HFFc6 (cell line): ENCODE measurements at places on chromosomes 1 and 21.
A peak's percentile ranks its signal among the peaks of the same experiment; 100 is the strongest.

DNA sequence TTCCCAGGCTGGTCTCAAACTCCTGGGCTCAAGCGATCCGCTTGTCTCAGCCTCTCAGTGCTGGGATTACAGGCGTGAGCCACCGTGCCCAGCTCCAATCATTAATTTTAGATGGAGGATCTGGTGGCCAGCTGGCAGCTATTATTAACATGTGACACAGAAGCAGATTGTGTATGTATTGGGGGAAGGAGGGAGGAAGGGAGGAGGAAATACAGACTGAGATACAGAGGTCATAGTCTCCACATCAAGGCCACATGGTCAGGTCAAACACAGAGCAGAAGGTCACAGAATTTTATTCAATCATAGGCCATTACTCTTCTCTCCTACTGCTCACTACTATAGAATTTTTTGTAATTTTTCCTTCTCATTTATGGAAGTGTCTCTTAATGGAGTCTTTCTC is 57.9 kb upstream of the ADORA3 start:
- DNase-seq, result no peak

DNA sequence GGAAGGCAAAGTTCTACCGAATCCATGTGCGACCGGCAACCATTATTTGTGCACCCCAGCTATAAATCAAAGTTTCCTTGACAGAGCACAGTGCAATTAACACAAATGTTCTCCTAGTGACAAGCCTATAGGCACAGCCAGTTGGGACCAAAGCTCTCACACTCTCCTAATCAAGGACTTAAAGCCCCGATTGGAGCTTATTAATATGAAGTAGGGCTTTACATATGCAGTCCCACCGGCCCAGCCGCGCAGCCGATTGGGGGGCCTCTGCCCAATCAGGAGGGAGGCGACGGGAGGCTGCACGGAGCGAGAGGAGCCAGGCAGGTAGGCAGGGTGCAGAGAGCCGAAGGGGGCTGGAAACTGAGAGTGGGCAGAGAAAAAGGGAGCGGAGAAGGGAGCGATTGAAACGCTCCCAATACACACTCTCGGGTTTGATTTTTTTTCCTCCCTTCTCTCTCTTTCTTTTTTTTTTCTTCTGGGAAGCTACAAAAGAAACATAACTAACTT is at the start of gene ESRRG:
TSS of gene ESRRG (minus strand) at position 156 of the 507 bp plus-strand sequence. CDS start at position 26, 130 bp downstream.
- no peak for DNase-seq

DNA sequence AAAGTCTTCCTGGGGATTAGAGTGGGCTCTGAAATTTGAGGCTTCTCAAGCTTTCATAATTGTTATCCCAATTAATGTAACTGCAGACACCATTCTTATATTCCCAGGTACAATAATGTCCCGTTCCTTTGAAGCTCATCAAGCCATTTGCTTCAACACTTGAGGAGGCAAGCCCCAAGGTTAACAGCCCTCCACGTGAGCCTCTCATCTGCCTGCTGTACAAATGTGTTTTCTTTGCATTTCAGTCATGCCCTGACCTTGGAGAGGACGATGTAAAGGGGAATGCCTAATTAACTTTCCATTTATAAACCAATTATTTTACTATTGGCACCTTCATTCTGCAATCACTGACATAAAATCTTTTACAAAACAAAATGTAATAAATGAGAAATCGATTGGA is 106.3 kb downstream of the SETD4 start:
- DNase-seq, result no peak

- DNase-seq, result no peak
Observed at GRCh38 chr1:196466166-196466565, 142.1 kb downstream of the KCNT2 start.

- DNase-seq, result no peak
Observed at GRCh38 chr1:147611021-147611426, 59.3 kb downstream of the ACP6 start.

GRCh38 chr1:60152891-60153290 is 79.3 kb upstream of the C1orf87 start:
- no peak for DNase-seq

DNA sequence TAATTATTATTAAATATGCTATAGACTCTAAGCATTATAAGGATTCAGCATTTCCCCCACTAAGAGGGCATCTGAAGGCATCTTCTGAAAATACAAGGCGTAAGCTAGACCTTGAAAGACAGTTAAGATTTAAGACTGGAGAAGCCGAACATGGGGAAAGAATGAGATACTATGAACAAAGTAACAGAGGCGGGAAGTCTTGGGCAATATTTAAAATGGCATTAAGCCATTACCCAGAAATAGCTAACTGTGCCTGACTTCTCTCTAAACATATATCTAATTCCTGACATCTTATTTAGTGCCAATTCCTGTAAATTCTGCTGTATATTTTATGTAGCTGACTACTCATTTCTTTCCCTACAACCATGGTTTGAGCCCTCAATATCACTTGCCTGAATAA is 20.9 kb downstream of the DPH5 start:
- no peak for DNase-seq

- no peak for DNase-seq
Observed at GRCh38 chr1:67916140-67916886, 83.0 kb upstream of the GNG12 start.

- no peak for DNase-seq
Observed at GRCh38 chr1:206114692-206115640, 2.2 kb downstream of the AVPR1B start.

DNA sequence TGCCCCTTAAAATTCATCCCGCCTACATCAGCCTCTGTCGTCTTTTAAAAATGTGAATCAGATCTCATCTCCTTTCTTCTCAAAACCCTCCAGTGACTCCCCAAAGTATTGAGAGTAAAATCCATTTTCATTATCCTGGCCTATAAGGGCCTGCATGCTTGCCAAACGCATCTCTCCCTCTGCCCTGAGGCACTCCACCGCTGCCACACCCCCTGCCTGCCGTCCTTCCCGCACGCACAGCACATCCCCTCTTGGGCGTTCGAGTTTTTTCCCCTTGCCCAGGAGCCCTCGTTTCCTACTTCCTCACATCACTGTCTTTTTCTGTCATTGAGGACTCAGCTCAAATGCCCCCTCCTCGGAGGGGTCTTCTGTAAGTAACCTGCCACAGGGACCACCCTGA is 53.3 kb upstream of the MTR start:
- no peak for DNase-seq

DNA sequence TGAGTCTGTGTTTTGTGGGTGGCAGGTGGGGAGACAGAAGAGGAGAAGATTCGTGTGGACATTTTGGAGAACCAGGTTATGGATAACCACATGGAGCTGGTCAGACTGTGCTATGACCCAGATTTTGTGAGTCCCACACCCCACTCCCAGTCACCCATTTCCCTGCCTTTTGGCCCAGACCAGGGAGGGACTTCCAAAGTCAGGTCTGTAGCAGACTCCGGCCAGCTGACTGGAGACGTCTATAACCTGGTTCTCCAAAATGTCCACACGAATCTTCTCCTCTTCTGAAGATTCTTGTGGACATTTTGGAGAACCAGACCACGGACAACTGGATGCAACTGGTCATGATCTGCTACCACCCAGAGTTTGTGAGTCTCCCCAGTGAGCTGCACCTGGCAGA is 1.6 kb downstream of the GSTM5 start:
- DNase-seq, result no peak

- no peak for DNase-seq
Observed at GRCh38 chr1:91827087-91827458, 58.9 kb downstream of the TGFBR3 start.

DNA sequence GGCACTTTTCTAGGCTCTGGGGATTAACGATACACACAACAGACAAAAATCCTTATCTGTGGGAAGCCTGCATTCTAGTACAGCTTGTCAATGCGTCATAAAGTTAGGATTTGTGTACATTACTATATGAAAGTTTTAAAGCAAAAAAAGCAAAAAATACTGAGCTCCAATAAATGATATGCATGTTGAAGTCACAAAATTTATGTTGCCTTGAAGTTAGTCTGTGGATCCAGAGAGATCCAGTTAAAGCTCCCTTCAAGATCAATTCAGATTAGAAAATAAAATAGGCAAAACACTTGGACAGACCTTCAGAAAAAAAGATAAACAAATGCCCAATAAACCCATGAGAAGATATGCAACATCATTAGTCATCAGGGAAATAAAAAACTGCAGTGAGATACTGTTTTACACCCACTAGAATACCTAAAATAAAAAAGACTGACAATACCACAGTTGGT is 33.1 kb upstream of the KCNQ4 start:
- peak; percentile 61 for DNase-seq

- DNase-seq, result no peak
Observed at GRCh38 chr1:3807769-3808168, 11.5 kb upstream of the LRRC47 start.

DNA sequence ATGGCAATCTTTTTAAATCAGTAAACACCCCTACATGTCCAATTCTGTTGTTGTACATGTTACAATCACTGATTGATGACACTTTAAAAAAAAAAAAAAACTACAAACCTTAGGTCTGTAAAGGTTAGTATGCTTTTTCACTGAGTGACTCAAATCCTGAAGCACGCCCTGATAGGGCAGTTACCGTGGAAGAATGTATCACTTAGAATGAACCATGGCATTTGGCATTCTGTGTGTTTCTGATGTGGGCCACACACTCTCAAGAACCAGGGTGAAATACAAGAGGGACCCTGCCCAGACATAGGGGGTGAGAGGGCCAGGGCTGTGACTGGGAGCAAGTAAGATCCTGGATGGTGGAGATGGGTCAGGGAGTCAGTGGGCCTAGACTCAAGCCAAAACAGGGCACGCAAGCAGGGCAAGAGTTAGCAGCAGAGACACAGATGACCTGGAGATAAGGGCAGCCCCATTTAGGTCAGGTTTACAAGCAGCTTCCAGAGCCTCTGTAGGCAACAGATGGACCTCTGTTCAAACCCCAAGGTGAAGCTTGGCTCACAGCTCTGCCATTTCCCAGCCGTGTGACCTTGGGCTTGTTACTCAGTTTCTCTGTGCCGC is 47.6 kb upstream of the DMRTB1 start:
- no peak for DNase-seq

DNA sequence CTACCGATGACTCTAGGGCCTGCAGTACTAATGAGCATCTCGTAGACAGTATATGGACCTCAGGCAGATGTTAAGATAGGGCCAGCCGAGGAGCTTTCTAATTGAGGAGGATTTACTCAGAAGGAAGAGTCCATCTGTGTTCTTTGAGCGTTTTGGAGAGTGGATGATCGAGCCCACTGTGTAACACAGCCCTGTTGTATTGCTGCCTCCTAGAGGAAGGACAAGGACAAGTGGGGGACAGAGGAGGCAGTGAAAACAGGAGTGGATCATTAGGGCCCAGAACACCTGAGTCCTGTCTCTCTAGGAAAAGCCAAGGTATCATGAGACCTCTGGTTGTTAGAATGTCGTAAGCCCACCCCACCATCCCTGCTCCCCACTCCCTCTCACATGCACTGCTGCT is 62.9 kb downstream of the TBX19 start:
- DNase-seq, result no peak

GRCh38 chr1:29520571-29521437 is 284.5 kb downstream of the PTPRU start:
- no peak for DNase-seq

GRCh38 chr21:28769683-28770082 is 223.0 kb downstream of the LTN1 start:
- no peak for DNase-seq

GRCh38 chr1:116164604-116165368 is 53.6 kb downstream of the MAB21L3 start:
- no peak for DNase-seq

GRCh38 chr1:180791806-180792205 is 120.9 kb upstream of the KIAA1614 start:
- no peak for DNase-seq

GRCh38 chr1:27388337-27389005 is 4.0 kb upstream of the GPR3 start:
- DNase-seq, result peak; percentile 36

DNA sequence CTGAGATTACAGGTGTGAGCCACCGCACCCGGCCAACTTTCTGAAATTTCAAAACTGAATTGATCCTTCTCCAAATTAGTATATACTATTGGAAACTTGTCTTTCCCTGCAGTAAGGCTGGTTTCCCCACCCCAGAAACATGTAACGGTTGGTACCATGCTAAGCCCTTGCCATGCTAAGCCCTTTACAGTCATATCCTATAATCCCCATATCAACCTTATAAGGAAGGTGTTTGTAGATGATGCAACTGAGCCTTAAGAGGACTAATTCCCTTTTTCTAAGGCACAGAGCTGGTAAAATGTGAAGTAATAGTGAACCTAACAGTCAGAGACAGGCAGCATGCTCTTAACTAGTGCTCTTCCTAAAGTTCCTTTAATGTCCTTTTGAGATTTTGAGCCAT is 413.7 kb downstream of the DISC1 start:
- DNase-seq, result no peak

DNA sequence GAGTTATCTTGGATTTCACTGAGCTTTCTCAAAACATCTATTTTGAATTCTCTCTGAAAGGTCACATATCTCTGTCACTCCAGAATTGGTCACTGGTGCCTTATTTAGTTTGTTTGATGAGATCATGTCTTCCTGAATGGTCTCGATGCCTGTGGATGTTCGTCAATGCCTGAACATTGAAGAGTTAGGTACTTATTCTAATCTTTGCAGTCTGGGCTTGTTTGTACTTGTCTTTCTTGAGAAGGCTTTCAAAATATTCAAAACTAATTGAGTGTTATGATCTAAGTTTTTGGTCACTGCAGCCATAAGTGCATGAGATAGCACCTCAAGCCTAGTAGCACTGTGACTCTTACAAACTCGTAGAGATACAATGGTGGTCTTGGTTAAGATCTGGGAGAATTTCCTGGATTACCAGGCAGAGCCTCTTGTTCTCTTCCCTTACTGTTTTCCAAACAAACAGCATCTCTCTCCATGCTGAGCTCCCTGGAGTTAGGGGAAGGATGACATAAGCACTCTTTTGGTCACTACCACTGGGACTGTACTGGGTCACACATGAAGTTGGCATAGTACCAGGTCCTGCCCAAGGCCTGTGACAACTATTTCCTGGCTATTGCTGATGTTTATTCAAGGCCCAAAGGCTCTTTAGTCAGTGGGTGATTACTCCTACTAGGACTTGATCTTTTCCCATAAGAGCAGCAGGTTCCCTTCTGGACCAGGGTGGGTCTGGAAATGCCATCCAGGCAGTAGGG is 25.6 kb downstream of the SLC22A15 start:
- DNase-seq, result peak; percentile 33

DNA sequence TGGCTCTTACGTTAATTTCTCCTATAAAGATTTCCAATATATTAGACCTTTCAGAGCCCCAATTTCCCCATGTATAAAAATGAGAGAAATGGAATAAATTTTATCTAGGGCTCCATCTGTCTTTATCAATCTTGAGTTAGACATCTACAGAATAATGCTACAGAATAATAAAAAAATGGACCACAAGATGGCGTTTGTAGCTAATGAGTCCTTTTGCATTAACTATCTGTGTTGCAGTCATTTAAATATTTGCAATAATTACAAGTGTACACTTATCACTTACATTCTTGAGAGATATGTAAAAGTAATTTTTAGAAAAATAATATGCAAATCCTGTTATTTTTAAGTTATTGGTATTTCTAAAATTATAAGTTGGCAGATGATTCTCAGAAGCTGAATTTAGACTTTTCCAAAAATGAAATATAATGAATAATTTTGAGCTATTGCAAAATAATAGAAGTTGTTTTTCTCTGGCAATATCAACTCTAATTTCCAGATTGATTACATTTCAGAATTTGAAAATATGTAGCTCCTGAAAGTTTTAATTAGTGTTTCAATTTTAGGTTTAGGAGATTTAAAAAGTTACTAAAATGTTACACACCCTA is 87.7 kb downstream of the SNX7 start:
- peak; percentile 7 for DNase-seq

GRCh38 chr1:27149084-27149761 is 5.7 kb downstream of the SLC9A1 start:
- no peak for DNase-seq

- DNase-seq, result no peak
Observed at GRCh38 chr1:214318956-214319736, 38.2 kb downstream of the SMYD2 start.
